ENCODE measurements at places on chromosomes 6 and 20. TPM values are rescaled to one million over a fixed set of nuclear protein-coding genes. Genes with fewer than 3 reads are reported as not detected.

Gene SALL4
- total RNA-seq, result 1.6 TPM

- H3K27ac ChIP-seq, result no peak overlapping the region
- H3K4me3 ChIP-seq, result no peak overlapping the region
- no peaks in the 10 kb centered on the region for H3K4me1 ChIP-seq
- H3K27me3 ChIP-seq, result no peaks in the 10 kb centered on the region
Observed at GRCh38 chr6:108497883-108498282, 62.8 kb upstream of the FOXO3 start.

DNA sequence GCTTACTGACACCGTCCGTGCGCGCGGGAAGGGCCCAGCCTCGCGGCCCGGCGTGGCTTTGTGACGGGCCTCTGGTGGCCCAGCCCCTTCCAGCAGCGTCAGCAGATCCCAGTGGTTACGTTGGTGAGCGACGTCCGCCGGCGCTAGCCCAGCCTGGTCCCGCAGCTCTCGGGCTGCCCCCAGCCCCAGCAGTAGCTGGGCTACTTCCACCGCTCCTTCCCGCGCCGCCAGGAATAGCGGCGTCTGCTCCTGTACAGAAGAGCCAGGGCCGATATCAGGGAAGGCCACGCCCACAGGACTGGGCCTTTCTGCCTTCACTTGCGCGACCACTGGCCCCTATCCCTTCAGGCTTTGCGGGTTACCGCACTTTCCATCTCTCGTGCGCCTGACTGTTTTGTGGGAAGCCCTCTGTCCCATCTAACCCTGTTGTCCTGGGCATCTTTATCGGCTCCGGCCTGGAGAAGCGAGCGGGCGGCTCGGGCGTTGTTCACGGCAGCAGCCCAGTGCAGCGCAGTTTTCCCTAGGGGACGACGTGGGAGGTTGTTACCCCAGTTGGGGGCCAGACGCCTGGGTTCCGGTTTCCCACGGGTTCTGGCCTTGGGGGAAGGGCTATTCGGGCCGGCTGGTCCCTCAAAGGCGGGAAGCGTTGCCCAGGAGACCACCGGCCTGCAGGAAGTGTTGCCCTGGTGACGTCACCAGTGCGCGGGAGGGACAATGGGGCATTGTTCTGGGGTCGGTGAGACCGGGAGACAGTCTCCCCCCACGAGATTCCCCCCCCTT, 3.6 kb upstream of the GPSM3 start:
- H3K4me1 ChIP-seq, result peaks cover 28% of the 10 kb centered on the region
- no peaks in the 10 kb centered on the region for H3K36me3 ChIP-seq
- H3K27ac ChIP-seq, result peak overlapping the region; percentile 96
- no peaks in the 10 kb centered on the region for H3K27me3 ChIP-seq
- H3K4me3 ChIP-seq, result peak overlapping the region; percentile 94
- DNase-seq, result no peak

DNA sequence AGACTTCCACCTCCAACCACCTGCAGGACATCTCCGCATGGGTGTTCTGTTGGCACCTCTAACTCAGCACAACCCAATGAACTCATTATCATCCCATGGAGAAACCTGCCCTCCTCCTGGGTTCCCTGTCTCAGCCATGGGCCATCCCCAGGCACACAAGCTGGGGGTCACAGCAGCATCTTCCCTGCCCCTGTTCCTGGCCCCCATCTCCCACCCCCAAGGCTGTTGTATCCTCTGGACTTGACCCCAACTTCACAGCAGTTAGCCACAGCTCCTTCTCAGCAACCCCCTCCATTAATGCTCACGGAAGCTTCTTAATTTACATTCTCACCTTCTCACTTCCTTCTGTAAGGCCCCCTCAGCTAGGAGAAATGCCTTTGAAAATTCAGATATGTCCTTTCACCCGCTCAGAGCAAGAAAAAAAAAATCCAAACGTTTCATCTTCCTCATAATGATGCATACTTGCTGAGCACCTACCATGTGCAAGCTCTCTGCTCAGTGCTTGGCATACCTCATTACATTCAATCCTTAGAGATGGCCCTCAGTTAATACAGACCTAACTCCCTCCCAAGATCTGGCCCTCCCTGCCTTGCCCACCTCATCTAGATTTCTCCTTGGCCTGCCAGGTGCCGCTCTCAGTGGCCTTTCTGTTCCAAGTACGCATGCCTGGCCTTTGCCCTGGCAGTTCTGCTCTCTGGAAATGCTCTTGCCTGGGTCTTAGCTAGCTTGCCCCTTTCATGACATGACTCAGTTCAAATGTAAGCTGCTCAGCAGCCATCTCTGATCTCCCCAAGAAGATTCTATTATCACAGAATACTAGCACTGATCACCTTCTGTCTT, 2.5 kb upstream of the NELFCD start:
- H3K4me3 ChIP-seq, result no peak overlapping the region
- no peak overlapping the region for H3K27ac ChIP-seq
- peaks cover 7% of the 10 kb centered on the region for H3K4me1 ChIP-seq

- peaks cover 12% of the 10 kb centered on the region for H3K36me3 ChIP-seq
- no peak overlapping the region for H3K4me3 ChIP-seq
- no peak for DNase-seq
- H3K27me3 ChIP-seq, result no peaks in the 10 kb centered on the region
- H3K4me1 ChIP-seq, result no peaks in the 10 kb centered on the region
Observed at GRCh38 chr6:106563614-106564013, 65.7 kb downstream of the RTN4IP1 start.

- no peaks in the 10 kb centered on the region for H3K27me3 ChIP-seq
- no peak for DNase-seq
- peaks cover 9% of the 10 kb centered on the region for H3K4me1 ChIP-seq
- peak overlapping the region; percentile 92 for H3K27ac ChIP-seq
- H3K36me3 ChIP-seq, result peaks cover 7% of the 10 kb centered on the region
Observed at GRCh38 chr20:34515484-34516246, 557 bp upstream of the DYNLRB1 start.

DNA sequence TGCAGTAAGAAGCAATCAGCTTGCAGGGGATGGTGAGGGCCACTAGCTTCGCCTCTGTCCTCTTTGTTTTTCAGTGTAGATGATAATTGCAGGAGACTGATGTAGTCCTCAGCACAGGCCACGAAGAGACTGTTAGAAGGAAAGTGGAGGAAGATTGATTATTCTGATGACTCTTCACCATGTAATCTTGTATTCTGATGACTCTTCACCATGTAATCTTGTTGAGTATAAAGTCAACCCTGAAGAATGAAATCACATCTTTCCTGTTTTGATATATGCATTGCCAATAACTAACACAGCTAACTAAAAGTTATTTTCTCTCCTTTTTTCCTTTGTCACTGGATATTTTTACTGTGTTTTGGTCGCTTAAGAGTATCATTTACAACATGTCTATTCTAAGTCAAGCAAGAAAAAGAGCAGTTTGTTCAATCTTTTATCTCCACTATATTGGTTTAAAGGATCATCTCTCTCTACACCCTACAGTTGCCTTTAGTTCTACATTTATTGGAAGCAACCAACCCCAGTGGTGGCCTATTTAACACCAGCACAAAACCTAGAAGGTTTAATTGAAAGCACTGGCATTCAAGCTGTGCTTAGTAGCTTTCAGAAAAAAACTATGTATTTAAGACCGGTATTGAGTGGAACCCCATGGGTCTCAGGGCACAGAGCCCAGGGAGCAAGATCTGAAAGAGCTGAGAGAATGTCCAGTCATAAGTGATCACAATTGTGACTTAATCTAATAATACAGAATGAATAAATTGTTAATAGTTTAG, 107.2 kb upstream of the BTBD3 start:
- H3K4me3 ChIP-seq, result no peak overlapping the region
- no peaks in the 10 kb centered on the region for H3K27me3 ChIP-seq
- H3K4me1 ChIP-seq, result no peaks in the 10 kb centered on the region
- no peaks in the 10 kb centered on the region for H3K36me3 ChIP-seq

Gene CFAP61
- total RNA-seq, result 0.28 TPM

Gene TMEM170B
- 1.3 TPM for total RNA-seq

Gene C6orf15
- not detected for total RNA-seq

DNA sequence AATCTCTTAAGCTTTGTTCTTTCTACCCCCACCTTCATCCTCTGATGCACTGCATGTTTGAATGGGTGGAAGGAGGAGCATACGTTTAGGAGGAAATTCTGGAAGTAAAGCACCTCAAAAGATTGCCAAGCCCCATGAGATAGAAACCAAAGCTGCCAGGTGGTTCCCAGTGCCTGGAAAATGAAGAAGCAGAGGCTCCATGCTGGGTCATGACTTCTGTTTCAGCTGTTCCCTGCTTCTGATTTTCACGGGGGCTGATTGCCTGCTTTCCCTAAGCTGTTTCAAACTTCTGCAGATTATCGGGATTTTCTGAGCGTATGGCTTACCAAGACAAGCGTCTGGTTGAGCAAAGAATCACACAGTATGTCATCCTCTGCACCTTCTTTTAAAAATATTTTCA, 87.5 kb upstream of the SYNDIG1 start:
- no peak for DNase-seq
- H3K27ac ChIP-seq, result no peak overlapping the region
- no peak overlapping the region for H3K4me3 ChIP-seq
- no peaks in the 10 kb centered on the region for H3K27me3 ChIP-seq
- H3K36me3 ChIP-seq, result no peaks in the 10 kb centered on the region
